Stimulated activated CD4-positive, alpha-beta T cell treated with anti-CD3 and anti-CD28 coated beads, TNF-alpha, amount 100 ng/mL, for 24 hours (primary cell): ENCODE measurements at places on chromosomes 12 and 14.

- no peak for DNase-seq
Observed at GRCh38 chr12:132615579-132616038, 3.0 kb upstream of the P2RX2 start.

GRCh38 chr12:9980126-9980525 is 8.9 kb downstream of the CLEC12A start:
- no peak for DNase-seq

DNA sequence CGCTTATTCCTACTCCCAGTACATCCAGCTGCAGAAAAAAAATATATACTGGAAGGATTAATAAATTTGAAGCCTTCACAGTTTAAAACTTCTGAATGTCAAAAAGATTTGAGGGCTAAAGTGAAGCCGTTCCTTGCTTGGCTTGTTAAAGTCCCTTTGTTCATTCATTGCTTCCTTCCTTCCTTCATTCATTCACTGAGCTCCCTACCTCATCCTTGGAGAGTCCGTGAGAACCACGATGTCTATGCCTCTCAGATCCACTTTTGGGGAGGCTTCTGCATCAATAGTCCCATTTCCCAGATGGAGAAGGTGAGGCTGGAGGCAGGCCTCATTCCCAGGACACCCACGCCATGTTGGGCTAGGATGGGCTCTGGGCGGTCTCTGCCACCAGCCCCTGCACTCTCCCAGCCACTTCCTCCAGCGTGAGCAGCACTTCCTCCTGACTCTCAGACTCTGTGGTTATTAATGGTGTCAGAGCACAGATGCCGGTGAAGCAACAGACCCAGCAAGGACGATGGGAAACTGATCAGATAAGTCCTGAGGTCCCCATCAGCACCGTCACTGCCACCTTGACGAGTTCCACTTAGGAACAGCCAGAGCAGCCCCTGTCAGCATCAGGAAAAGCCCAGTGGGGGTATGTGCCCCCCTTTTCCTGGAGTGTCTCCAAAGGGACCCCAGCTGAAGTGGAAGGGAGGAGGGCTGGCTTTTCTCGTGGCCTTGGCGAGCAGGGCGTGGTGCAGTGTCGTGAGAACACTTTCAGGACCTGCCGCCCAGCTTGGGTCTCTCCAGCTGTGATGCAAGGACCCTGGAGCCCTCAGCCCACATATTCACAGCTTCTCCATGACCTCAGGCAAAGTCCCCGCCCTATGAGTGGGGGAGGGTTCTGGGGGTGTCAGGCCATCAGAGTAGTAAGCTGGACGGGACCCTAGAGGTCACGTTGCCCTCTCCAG is 21.2 kb downstream of the ASB2 start:
- no peak for DNase-seq

GRCh38 chr12:45298721-45299692 is 83.1 kb downstream of the ANO6 start:
- DNase-seq = no peak

DNA sequence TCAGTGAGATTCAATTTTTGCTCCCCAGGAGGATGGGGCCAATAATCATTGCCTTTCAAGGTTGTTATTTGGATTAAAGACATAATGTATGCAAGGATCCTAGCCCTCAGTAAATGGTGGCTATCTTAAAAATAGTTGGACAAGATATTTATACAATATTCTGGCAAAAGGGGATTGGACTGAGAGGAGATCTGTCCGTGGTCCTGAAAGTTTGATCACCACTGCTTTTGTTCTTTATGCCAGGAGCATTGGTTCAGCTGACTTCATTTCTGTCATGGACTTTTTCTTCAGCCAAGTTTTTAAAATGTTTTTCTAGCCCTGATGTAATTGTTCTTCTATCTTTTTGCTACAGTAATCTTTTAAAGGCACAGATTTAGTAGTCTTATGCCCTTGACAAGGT is 70.2 kb upstream of the TCL1A start:
- DNase-seq = no peak

- no peak for DNase-seq
Observed at GRCh38 chr12:24697295-24697694, 251.6 kb downstream of the BCAT1 start.

- DNase-seq = no peak
Observed at GRCh38 chr12:100404769-100405407, 48.0 kb downstream of the SLC17A8 start.

GRCh38 chr14:80659783-80660182 is 281.8 kb downstream of the CEP128 start:
- DNase-seq = no peak

- no peak for DNase-seq
Observed at GRCh38 chr14:50471838-50472465, 60.4 kb downstream of the MAP4K5 start.
